AG09319 (cell line): ENCODE measurements at places on chromosomes 4 and X.
A peak's percentile ranks its signal among the peaks of the same experiment; 100 is the strongest.

- no peak for DNase-seq
These were observed 54.5 kb upstream of the C4orf54 start for GRCh38 chr4:99712099-99712498.

- no peak for DNase-seq
These were observed 67.8 kb upstream of the PCDH10 start for GRCh38 chr4:133081246-133081645.

GRCh38 chr4:182494103-182494502 is 250.9 kb downstream of the TENM3 start:
- DNase-seq = no peak

- DNase-seq = no peak
These were observed 62.8 kb downstream of the PPP3CA start for GRCh38 chr4:101284546-101284945.

DNA sequence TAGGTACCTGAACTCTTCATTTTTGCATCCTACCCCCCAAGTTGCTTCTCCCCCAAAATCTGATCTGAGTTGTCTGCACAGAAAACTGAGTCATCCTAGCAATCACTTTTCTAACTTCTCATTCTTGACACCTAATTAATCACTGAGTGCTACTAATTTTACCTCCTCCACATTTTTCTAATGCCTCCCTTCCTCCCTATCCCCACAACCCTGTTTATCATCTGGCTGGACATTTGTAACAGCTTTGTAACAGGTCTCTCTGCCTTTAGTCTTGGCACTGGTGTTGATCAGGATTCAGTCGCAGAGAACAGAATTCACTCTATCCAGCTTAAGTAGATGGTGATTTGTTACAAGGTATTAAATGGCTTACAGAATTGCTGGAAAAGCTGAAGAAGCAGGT is 303.9 kb upstream of the GATB start:
- no peak for DNase-seq

DNA sequence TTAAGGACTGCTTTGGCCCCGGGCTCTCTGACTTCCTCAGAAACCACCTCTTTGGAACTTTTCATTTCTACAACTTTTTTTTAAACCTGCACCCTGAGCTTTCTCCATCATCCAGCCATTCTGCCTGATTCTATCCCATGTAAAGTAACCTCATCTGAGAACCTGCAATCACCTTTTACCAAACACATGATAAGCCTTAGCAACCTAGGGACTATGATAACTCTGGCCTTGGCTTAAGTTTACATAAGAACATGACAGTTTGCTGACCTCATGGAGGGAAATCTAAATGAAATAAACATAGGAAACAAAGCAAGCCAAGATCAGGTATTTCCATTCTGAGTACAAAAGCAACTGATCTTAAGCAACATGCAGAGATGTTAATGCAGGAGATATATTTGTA is 15.7 kb upstream of the TMEM150C start:
- DNase-seq = no peak

DNA sequence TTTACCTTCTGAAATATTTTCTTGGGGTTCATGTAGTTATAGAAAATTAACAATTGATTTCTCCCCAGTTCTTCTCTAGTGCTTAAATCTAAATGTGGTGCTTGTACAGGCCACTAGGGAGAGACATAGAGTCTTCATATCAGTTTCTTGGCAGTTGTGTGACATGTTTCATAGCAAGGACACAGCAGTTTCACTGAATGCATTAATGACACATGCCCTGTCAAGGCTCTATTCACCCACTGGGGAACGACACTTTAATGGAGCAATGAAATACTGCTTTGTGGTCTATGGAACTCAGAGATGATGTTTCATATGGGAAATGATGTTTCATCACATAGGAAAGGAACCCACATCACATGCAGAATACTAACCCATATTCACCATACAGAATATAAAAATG is 2.8 kb downstream of the VEGFC start:
- DNase-seq = no peak

GRCh38 chr4:630656-631055 is 5.3 kb downstream of the PDE6B start:
- DNase-seq = no peak

- DNase-seq = no peak
These were observed 2.3 kb downstream of the APBB2 start for GRCh38 chr4:41211951-41212615.

- no peak for DNase-seq
These were observed 410.9 kb downstream of the PDGFC start for GRCh38 chr4:156560701-156561100.

GRCh38 chrX:17535229-17535628 is 160.2 kb downstream of the NHS start:
- no peak for DNase-seq

DNA sequence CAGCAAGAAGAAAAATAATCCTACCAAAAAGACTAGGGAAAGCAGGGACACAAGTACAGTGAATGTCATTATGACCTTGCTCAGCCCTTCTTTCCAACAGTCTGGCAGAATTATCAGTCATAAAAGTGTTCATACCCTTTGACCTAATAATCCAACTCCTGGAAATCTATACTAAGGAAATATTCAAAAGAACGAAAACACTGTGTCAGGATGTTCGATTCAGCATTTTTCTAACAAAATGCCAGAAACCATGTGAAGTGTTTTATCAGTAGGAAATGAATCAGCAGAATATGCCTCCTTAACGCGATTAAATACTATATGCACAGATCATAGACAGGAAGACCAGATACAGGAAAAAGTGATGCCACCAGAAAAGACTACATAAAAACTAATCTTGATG is 16.2 kb upstream of the S100G start:
- DNase-seq = no peak

- DNase-seq = no peak
These were observed 115.2 kb upstream of the KIT start for GRCh38 chr4:54542540-54543041.

DNA sequence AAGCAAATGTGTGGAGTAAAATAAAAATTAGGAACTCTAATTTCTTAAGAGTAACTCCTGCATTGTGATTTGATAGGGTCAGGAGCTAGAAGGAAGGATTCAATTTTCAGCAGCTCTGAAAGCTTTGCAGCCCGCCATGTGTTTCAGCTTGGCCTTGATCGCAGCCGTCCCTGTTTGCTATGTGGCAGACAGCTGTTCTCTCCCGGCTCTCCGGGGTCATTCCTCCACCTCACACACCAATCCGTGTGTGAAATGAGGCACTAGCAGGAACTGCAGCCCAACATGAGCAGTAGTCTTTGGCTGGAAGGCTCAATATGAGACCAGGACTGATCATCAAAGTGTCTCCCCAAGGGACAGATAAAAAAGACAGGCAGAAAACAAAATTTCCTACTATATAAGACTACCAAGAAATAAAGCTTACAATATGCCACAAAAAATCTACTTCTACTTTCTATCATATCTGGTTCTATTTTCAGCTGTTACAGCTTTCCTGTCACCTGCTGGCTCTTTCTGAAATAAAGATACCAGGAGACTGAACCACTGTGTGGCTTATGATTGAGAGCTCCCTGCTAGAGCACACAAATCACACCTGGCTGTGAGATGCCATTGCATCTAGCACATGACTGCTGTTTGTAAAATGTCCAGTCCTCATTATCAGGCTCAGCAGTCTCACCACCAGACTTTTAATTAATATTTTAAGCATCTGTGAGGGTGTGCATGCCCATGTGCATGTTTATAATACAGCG is 44.1 kb upstream of the SEC24B start:
- no peak for DNase-seq

- no peak for DNase-seq
These were observed 25.6 kb upstream of the MSMO1 start for GRCh38 chr4:165301833-165302232.

GRCh38 chr4:102503831-102504786 is 3.0 kb downstream of the NFKB1 start:
- DNase-seq = no peak

- DNase-seq = no peak
These were observed 136.0 kb upstream of the NPY2R start for GRCh38 chr4:155072417-155072816.

GRCh38 chr4:123471655-123472369 is 75.2 kb downstream of the SPRY1 start:
- no peak for DNase-seq

- DNase-seq = no peak
These were observed 233.9 kb downstream of the RPA4 start for GRCh38 chrX:97117572-97117971.

- DNase-seq = no peak
These were observed 10.9 kb downstream of the HHIP start for GRCh38 chr4:144656850-144657249.

GRCh38 chr4:121939690-121940089 is 12.2 kb downstream of the TRPC3 start:
- DNase-seq = no peak

GRCh38 chrX:49073601-49074575 is at the start of gene PRAF2:
Gene PRAF2, minus strand, starts transcription at chrX:49074002. Its CDS starts 15 bp downstream, at chrX:49073987.
- peak; percentile 72 for DNase-seq

DNA sequence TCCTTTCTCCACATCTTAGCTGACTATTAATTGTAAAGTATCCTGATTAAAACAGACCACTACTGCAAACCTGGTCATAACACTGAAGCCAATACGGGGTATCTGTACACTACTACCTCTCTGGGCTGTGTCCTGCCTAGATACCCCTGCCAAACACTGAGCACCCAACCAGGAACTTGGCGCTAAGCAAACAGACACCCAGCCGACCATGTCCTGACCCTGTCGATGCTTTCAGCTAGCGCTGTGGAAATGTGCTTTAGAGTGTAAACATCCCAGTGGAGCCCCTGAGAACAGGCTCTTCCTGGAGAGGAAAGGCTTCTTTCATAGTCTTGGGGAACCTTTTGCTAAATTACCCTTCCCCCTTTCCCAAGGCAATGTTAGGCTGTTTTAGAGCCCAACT is 52.9 kb downstream of the CCNG2 start:
- no peak for DNase-seq

DNA sequence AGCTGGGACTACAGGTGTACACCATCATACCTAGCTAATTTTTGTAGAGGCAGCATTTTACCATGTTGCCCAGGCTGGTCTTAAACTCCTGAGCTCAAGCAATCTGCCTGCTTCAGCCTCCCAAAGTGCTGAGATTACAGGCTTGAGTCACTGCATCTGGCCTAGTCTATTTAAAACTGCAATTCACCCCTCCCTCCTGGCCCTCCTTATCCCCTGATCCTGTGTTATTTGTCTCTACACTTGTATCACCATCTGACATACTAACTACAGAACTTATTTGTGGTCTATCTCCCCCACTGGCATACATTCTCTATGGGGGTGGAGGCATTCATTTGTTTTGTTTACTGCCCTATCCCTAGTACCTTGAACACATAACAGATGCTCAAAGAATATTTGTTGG is 23.7 kb downstream of the CC2D2A start:
- no peak for DNase-seq

DNA sequence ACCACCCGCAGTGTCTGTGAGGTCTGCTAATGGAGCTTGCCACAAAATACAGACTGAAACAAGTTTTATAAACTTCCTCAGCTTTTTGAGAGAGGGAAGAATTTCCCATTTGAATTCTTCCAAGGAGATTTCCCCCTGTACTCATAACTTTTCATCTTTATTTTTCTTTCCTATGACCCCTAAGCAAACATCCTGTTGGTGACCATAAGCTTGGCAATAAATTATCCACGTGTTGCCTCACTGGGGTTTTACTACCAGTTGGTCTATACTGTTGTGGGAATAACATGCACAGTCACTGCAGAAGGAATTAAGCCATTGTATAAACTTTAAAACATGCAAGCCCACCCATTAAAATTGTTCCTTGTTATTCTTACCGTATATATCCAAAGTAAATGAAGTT is 86.2 kb downstream of the SLC39A8 start:
- DNase-seq = no peak

DNA sequence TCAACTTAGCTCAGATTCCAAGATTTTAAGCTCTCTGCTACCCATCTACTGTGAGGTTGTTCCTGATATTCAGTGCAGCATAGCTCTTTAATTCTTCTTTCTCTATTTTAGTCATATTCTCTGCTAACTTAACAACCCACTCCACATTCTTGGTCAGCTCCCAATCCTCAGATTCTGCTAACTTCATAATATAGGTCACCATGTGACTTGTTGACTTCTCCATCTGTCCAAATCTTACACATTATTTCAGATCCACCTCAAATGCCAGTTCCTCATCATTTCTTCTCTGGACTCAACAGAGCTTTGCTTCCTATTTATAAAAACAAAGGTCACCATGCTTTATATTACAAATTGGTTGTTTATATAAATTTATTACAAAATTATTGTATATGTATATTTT is 29.3 kb upstream of the RXFP1 start:
- no peak for DNase-seq

DNA sequence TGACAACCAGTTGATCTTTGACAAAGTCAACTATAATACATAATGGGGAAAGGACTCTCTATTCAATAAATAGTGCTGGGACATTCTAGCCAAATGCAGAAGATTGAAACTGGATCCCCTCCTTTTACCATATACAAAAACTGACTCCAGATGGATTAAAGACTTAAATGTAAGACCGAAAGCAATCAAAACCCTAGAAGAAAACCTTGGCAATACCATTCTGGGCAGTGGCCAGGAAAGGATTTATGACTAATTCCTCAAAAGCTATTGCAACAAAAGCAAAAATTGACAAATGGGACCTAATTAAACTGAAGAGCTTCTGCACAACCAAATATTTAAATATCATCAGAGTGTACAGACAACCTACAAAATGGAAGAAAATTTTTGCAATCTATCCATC is 185.1 kb downstream of the NPNT start:
- DNase-seq = peak; percentile 3
